ENCODE measurements at places on chromosomes 1 and 21.
A peak's percentile ranks its signal among the peaks of the same experiment; 100 is the strongest.

- no peak for DNase-seq
These were observed 132.0 kb downstream of the MAP3K21 start for GRCh38 chr1:233459470-233459945.

DNA sequence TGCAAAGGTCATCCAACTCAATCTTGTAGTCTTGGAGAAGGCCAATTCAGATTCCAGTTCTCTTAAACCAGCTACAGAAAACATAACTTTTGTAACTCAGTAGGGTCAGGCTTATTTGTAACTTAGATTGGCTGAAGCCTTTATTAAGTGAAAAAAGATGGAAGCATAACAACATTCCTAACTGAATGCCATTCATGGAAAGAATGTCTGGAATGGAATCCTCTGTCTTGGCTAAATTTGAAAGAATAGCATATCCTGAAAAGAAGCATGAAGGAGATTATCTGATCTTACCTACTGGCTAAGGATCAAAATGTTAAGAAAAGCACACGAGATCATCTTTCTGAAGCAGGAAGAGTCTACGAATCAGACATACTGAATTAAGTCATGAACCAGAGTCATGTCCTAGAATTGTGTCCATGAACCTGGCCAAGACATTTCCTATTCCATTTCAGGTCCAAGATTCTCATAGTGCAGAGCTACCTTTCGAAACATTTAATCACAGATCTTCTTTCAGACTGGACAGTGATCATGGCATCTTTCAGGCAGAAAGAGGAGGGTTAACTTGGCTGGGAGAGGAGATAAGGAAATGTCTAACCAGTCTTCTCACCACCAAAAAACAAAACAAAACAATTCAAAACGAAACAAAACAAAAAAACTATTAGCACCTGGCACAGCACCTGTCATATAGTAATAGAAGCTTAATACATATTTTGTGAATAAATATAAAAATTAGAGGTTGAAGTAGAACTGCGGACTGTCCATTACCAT, 75.6 kb downstream of the XCL2 start:
- DNase-seq: no peak

GRCh38 chr1:26278303-26278702, 1.6 kb upstream of the SH3BGRL3 start:
- no peak for DNase-seq

DNA sequence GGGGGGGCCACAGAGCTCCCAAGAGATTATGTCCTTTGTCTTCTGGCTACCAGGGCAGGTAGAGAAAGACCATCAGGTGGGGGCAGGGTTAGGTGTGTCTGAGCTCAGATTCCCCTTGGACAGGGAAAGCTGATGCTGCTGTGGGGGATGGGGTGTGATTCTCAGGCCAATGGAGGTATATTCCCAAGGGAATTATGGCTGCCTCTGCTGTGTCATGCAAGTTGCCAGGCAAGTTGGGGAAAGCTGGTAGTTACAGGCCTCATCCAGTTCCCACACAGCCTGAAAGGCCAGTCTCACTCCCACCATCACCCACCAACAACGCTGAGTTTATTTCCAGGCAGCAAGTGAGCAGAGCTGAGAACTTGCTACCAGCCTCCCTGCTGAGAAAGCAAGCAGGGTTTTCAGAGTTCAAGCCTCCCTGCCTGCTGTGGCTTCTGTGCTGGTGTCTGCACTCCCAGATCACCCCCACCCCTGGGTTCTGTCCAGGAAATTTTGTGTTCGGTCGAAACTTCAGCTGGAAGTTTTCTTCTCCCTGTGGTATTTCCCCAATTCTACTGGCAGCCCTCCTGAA, 21.3 kb downstream of the IFI16 start:
- no peak for DNase-seq

DNA sequence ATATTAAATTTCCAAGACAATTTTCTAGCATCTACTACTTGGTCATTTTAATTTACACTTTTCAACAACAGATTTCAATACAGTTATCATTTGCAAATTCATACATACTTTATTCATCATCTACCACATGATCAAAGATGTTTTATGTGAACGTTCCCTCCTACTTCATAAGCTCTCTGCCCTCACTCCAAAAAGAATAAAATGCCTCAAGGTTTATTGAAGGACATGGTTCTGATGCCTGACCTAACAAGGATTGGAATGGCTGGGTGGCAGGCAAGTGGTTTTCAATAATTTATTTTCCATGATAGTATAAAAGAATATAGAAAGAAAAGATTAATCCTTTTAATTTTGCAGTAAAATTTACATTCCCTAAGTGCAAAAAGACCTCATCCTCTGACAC, 5.4 kb downstream of the CDKN2C start:
- DNase-seq: no peak

- DNase-seq: no peak
These were observed 61.4 kb downstream of the TEX35 start for GRCh38 chr1:178574345-178574744.

DNA sequence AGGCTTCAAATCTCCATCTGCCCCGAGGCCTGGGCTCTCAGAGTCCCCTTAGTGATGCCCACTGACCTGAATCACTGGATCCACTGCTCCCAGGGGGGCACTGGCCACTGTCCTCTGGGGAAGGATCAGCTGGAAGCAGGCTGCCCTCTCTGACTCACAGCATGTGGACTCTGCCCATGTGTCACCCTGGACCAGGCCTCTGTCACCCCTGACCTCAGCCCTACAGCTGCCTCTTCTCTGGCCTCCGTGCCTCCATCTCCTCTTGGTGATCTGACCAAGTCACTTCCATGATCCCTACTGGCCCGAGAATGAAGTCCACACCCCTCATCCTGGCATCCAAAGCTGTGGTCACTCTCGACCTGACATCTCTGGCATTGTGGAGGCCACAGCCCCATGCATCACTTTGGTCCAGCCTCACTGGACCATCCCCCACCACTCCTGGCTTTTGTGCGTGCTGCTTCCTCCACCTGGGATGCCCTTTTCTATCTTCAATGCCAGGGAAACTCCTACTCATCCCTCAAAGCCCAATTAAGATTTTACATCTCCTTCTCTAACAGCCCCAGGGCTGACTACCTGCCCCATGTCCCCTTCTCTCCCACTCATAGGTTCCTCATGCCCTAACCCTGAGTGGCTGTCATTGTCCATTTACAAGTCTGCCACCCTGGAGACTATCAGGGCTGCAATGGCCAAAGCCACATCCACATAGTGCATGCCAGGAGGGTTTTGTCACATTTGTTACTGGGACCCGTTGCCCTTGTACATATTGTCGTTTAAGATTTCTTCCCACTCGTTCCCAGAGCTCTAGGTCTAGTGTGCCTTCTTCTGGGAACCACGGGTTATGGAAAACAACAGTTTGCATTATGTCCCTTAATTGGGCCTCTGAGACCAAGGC, 685.0 kb downstream of the MATN1 start:
- DNase-seq: no peak

- no peak for DNase-seq
These were observed 61.3 kb downstream of the GLUL start for GRCh38 chr1:182330303-182330702.

DNA sequence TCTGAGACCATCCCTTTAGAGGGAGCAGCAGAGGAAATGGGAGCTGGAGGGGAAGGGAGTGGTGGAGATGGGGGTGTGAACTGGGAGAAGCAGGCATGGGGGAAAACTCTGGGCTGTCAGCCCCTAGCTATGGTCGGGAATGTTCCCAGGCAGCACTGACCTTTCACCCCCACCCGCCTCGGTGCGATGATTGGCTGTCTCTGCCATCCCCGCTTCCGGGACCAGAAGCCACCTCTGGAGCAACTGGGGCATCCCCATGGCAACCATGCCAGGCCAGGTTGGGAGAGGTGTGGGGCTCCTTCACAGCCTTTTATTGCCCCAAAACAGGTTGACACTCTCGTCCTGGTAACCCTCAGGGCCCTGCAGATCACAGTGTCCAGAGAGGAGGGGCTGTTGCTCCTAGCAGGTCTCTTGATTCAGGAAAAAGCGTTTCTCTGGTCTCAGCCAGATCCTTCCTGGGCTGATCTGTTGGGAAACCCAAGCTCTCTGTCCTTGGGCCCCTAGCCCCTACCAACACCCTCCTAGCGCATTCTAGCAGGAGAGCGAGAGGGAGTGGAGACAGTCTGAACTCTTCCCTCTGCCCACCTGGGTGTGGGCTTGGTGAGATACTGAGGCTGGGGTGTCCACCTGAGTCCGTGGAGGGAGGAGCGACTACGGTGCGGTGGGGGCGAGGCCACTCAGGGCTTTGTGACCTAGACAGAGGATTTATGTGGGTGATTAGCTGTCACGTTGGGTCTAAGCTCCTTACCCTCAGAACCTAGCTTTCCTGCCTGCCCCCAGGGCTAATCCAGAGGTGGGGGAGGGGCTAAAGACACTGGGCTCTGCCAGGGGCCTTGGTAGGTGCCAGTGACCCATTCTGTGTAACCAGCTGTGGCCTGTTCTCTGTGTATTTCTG, 12.2 kb upstream of the SLC6A9 start:
- peak; percentile 95 for DNase-seq

DNA sequence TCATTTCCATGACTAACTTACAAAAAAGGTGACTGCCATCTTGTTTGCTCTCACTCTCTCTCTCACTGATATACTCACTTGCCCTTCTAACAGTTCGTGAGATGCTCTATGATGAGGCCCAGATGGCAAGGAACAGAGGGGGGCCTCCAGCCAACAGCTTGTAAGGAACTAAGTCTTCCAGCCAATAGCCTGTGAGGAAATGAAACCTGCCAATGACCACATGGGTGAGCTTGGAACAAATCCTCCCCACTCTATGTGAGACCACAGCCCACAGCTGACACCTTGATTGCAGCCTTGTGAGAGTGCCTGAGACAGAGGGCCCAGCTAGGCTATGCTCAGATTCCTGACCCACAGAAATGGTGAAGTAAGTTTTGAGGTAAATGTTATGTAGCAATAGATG, 153.7 kb downstream of the HHIPL2 start:
- DNase-seq: no peak

GRCh38 chr1:186306533-186306932, 68.5 kb downstream of the TPR start:
- DNase-seq: no peak

All from WERI-Rb-1 (cell line).